Activated B cell treated with CpG ODN at 0.5 μM for 24 hours (primary cell): ENCODE measurements at places on chromosomes 4 and X.
A peak's percentile ranks its signal among the peaks of the same experiment; 100 is the strongest.

DNA sequence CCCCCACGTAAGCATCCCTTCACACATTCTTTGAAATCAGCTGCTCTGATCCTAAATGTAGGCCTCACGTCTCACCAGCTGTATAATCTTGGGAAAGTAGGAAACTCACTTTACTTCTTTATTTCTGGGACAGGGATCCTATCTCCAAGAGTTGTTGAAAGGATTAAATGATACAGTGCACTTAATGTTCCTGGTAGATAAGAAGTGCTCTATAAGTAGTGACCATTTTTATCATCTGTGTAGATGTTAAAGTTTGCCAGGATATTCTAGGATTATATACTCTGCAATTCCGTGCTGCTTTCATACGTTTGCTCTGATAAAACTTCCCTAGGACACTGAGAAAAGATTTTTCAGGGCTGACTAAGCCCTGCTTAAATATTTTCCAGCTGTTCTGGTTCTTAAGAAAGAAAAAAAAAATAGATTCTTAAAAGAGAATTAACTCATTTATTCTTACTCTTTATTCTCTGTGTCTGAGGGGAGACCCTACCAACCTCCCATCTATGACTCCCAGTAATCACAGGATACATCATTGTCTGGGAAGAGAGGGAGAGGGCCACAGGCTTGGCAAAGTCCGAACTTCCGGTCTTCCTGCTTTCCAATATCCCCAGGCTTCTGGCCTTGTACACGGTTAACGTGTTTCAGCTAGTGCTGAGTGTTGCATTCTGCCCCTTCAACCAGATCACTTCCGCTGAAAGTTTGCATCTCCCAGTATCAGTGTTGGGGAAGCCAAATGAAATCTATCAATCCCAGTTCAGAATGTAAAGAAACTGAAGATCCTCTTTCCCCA, 269.2 kb downstream of the TRIML1 start:
- no peaks in the 10 kb centered on the region for H3K4me1 ChIP-seq
- no peaks in the 10 kb centered on the region for H3K27me3 ChIP-seq
- no peak overlapping the region for H3K4me3 ChIP-seq
- H3K27ac ChIP-seq: no peak overlapping the region

DNA sequence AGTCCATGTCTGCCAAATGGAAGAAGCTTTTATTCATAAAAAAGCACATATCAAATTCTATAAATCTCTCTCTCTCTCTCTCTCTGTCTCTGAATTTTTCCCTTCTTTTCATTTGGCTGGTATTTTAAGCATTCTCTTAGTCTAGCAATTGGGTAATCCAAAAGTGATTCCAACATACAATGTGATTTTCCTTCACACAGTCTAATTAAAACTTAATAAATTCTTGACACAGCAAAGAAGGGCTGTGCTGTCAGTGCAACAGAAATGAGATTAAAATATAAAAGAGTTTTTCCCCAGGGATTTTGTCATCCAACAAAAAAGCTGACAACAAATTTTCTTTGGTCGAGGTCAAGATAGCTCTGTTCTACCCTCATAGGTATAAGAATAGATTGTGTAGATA, 216.9 kb downstream of the CENPC start:
- H3K4me3 ChIP-seq: no peak overlapping the region
- H3K36me3 ChIP-seq: no peaks in the 10 kb centered on the region
- no peak overlapping the region for H3K27ac ChIP-seq
- H3K4me1 ChIP-seq: no peaks in the 10 kb centered on the region
- DNase-seq: no peak
- H3K27me3 ChIP-seq: peaks cover 7% of the 10 kb centered on the region

- H3K27ac ChIP-seq: no peak overlapping the region
- peaks cover 29% of the 10 kb centered on the region for H3K4me1 ChIP-seq
- H3K4me3 ChIP-seq: peak overlapping the region; percentile 17
Measured at GRCh38 chr4:153156263-153156662, 48.0 kb upstream of the TRIM2 start.

GRCh38 chrX:135324463-135324862, 15.2 kb downstream of the ETDC start:
- H3K27me3 ChIP-seq: no peaks in the 10 kb centered on the region
- peaks cover 51% of the 10 kb centered on the region for H3K36me3 ChIP-seq
- no peak for DNase-seq

DNA sequence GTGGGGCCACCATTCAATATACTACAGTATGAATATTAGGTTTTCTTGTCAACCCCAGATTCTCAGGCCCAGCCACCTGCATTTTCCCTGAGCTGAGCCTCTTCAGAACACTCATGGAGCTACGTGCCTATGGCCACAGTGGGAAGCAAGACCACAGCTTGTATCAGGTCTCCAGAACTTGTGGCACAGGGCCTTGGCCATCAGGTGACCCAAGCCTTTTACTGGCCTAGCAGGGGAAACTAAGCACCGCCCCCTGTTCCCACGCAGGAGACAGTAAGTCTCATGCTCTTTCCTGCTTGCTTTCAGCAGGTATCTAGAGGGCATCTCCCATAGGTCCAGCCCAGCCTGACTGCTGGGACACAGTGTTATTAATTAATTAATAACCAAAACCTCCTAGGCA, 138.4 kb upstream of the MAMLD1 start:
- no peak overlapping the region for H3K4me3 ChIP-seq
- H3K27ac ChIP-seq: no peak overlapping the region
- no peak for DNase-seq
- no peaks in the 10 kb centered on the region for H3K4me1 ChIP-seq

DNA sequence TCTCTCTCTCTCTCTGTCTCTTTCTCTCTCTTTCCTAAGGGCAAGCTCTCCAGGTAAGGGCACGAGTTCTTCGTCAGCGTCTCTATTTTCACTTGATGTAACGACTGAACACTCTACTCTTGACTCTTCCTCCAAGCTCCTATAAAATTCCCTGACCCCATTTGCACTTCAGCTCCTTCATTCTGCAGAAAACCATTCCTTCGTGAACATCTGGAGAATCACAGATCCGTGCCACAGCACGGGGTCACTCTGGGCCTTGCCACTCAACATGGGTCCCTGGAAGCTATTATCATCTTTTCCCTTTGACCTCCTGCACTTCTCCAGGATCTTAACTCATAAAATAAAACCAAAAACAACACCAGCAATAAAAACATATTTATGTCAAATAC, 112.0 kb upstream of the LNX1 start:
- H3K36me3 ChIP-seq: peaks cover 2% of the 10 kb centered on the region
- peaks cover 63% of the 10 kb centered on the region for H3K4me1 ChIP-seq
- no peak for DNase-seq
- H3K4me3 ChIP-seq: peak overlapping the region; percentile 79
